ENCODE measurements at places on chromosomes 5 and 9.

- no peak for DNase-seq
These were observed 442.5 kb upstream of the COX7C start for GRCh38 chr5:86175224-86175623.

DNA sequence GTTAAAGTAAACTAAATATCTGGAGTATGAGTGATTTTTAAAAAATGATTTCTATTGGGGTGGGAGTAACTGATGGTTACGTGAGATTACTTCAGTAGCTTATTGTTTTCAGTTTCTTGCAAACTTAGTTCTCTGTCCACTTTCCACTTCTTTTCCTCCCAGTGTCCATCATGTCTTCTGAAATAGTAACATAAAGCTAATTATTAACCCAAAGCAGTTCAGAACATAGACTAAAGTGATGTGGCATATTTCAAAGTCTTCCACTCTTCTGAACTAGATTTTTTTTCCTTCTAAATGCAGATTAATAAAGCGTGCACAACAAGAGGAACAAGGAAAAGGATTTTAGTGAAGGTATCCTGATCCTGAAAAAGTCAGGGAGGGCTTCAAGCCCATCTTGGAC lies 114.1 kb downstream of the MAN2A1 start:
- no peak for DNase-seq

DNA sequence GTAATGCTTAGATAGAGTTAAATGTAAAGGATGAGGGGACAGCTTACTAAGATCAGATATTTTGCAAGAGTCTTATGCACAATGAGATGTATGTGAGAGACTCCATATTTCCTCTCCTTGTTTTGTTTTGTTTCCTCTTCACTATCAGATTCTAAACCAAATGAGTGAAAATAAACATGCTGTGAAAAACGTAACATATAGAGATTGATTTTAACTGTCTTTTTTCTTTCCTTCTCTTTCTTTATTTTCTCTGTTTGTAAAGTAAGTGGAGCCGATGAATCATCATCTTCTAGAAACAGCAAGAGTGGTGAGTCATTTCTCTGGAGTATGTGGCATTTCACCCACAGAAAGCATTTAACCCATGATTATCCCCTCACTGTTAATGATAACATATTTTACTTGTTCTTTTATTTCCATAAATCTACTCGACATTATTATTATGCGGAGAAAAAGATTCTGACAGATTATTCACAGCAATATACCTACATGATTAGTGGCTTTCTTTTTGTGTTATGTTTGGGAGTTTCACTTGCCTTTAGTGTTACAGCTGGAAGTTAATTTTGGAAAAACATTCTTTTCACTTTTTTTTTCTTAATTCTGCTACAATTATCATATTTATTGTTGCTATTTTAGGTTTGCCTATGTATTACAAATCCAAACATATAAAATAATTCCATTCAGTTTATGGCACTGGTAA lies 2.1 kb upstream of the ANXA1 start:
- DNase-seq = no peak

- DNase-seq = no peak
These were observed 6.1 kb downstream of the ZNF622 start for GRCh38 chr5:16459451-16459850.

DNA sequence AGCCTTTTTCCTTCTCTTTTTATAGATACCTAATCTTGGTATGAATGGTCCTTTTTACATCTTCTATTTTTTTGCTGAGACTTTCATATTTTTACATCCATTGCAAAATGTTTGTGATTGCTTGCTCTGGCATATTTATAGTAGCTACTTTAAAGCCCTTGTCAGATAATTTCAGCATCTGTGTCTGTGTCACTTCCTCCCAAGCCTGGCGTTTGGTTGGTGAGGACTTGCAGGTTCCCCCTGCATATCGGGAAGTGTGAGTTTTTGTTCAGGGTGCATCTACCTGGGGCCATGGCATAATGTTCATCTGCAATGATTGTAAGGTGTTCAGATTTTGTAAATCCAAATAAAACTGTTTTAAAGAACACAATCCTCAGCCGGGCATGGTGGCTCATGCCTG lies 8.9 kb downstream of the FBXW5 start:
- DNase-seq = no peak

Data from activated naive CD4-positive, alpha-beta T cell treated with anti-CD3 and anti-CD28 coated beads, Interleukin-2, amount 10 ng/mL, durations not matched to agents 7 days and 5 days (primary cell).